Cerebellar nuclear complex (tissue), 1 donor: ENCODE measurements at places on chromosomes 7 and 10.

GRCh38 chr7:140619176-140619575 lies 21.4 kb downstream of the DENND2A start:
- DNase-seq = no peak

- no peak for DNase-seq
Observed at GRCh38 chr7:50475340-50475739, 25.2 kb upstream of the FIGNL1 start.

GRCh38 chr7:120272701-120273475 lies at the start of gene KCND2:
TSS of gene KCND2 (plus strand) at chr7:120273175.
- no peak for DNase-seq

- no peak for DNase-seq
Observed at GRCh38 chr10:105017116-105017515, 376.0 kb downstream of the SORCS3 start.

- no peak for DNase-seq
Observed at GRCh38 chr10:97858001-97858439, 8.4 kb downstream of the GOLGA7B start.
